ENCODE measurements at places on chromosomes 4 and X.

DNA sequence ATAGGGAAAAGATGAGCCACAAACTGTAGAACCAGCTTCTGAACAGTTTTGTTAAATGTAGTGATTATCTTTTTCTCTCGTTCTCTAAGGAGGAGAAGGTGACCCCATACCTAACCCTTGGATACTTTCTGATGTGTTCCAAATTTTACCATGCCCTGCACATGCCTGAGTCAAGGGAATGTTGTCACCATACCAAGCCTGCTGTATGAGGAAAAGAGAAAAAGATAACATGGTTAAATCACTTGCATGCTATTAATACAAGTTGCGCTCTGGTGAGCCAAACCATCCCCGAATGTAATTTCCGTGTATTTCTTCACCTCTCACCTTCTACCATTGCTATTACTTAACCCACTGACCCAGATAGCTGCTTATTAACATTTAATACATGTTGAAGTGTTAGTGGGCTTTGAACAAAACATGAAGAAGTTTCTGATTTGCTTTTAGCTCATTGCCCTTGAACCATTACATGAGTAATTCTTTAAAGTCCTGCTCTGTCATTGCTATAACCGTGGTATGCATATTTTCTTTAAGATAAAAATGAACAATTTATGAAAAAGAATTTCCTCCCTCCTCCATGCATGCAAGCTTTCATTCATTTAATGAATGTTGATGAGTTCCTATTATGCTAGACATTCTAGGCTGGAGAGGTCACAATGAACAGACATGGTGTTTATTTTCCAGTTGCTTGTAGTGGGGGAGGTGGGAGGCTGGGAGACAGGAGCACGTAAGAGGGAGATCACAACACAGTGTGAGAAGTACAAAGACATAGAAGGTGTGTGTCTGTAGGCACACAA, 13.6 kb upstream of the KIT start:
- H3K36me3 ChIP-seq = no peaks in the 10 kb centered on the region
- H3K27ac ChIP-seq = no peak overlapping the region
- H3K27me3 ChIP-seq = peaks cover 3% of the 10 kb centered on the region
- peaks cover 6% of the 10 kb centered on the region for H3K4me1 ChIP-seq

GRCh38 chrX:69309074-69309792, 144.0 kb upstream of the PJA1 start:
- H3K4me1 ChIP-seq = no peaks in the 10 kb centered on the region
- H3K27me3 ChIP-seq = peaks cover 5% of the 10 kb centered on the region
- DNase-seq = no peak
- no peaks in the 10 kb centered on the region for H3K36me3 ChIP-seq

GRCh38 chrX:138925330-138925729, 213.8 kb upstream of the FGF13 start:
- DNase-seq = no peak
- H3K27me3 ChIP-seq = no peaks in the 10 kb centered on the region
- no peaks in the 10 kb centered on the region for H3K4me1 ChIP-seq
- no peaks in the 10 kb centered on the region for H3K36me3 ChIP-seq

- no peak for DNase-seq
- H3K36me3 ChIP-seq = no peaks in the 10 kb centered on the region
- no peak within 1 kb of the TSS for H3K27ac ChIP-seq
- peaks cover 2% of the 10 kb centered on the region for H3K27me3 ChIP-seq
- peaks cover 21% of the 10 kb centered on the region for H3K4me1 ChIP-seq
- peak within 1 kb of the TSS; percentile 35 for H3K4me3 ChIP-seq
Measured at GRCh38 chr4:153204247-153204671, at the start of gene TRIM2. Gene TRIM2, plus strand, starts transcription at chr4:153204443. Its CDS starts 88 bp downstream, at chr4:153204531.

GRCh38 chr4:5707778-5708448, 446 bp downstream of the EVC2 start:
- no peaks in the 10 kb centered on the region for H3K36me3 ChIP-seq
- H3K4me3 ChIP-seq = peak overlapping the region; percentile 38
- H3K27me3 ChIP-seq = peaks cover 46% of the 10 kb centered on the region
- peaks cover 2% of the 10 kb centered on the region for H3K4me1 ChIP-seq
- no peak for DNase-seq
- H3K27ac ChIP-seq = no peak overlapping the region

DNA sequence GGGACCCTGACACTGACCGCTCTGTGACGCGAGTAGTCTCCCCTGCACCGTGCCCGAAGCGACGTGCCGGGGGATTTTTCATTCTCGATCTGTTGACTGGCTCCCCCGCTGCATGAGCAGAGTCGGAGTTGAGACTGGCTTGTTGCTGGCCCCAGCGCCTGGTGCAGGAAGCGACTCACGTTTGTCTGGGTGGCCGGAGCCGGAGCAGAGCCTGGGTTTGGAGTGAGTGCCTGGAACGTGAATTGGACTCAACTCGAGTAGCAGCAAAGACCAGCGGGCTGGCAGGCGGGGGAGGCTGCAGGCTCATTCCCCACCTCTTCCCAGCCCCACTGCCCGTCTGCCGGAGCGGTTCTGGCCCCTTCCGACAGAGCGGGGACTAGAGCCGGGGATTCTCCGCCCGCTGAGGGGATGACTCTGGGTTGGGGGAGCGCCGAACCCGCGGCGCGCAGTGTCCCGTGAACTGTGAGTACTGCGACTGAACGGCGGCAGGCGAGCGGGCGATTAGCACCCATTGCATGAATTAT, 554 bp downstream of the PCDH7 start:
- peaks cover 56% of the 10 kb centered on the region for H3K27me3 ChIP-seq
- peaks cover 25% of the 10 kb centered on the region for H3K4me1 ChIP-seq
- peak overlapping the region; percentile 37 for H3K4me3 ChIP-seq
- H3K27ac ChIP-seq = peak overlapping the region; percentile 55
- H3K36me3 ChIP-seq = peaks cover 9% of the 10 kb centered on the region

- DNase-seq = no peak
- peaks cover 25% of the 10 kb centered on the region for H3K4me1 ChIP-seq
- peak overlapping the region; percentile 65 for H3K4me3 ChIP-seq
Measured at GRCh38 chr4:30716681-30717207, 3.4 kb upstream of the PCDH7 start.

Measured in activated T-helper 2 cell treated with anti-CD3 and anti-CD28 coated beads, Interferon-gamma antibody, Interleukin-2, Interleukin-4, amounts not matched to agents 10 μg/mL and 5 μg/mL and 100 μg/mL, durations not matched to agents 14 hours and 24 hours and 36 hours (primary cell).